AG08395 (cell line): ENCODE measurements at places on chromosomes 1 and 21.

DNA sequence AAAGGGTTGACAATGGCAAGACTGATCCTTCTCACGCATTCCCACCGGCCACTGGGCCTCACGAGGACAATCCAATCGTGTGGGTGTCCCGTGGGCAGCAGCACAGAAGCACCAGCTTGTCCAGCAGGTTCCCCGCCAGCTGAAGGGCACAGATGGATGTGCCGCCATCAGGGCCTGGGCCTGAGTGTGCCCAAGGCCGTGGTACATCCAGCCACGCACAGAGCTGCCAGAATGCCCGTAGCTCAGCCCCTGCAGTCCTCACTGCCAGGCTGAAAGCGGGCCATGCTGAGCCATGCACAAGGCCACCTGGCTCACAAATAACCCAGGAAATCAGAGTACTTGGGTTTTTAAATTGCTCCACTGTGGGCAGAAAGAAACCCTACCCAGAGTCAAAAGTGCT is 7.0 kb downstream of the NPHP4 start:
- no peak for DNase-seq

DNA sequence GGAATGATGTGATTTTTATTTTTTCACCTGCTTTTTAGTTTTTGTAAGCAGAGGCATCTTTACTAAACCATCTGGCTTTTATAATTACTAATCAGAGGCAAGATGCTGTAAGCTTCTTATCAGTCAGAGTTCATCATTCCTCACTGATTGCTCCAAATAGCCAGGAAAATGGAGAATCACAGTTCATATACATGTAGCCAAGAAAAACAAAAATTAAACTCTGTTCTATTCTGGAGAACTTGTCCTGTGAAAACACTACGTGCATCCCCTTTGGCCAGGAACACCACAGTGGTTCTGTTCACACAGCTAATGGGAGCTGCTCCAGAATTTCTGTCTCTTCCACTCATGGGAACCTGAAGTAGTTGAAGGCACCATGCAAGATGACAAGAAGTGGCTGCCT is 725.5 kb upstream of the CHRM3 start:
- DNase-seq: no peak

DNA sequence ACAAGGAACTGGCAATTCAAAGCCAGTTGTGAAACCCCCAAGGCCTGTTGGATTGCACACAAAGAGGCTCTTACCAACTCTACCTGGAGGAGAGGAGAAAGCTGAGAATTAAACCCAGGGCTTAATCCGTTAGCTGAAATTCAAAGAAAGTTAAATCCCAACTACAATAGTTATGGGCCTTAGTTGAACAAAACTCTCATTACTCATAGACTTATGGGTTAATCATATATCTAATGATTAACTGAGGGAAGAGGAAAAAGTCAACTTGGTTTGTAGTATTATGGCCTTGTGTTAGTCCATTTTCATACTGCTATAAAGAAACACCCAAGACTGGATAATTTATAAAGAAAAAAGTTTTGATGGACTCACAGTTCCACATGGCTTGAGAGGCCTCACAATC is 838.2 kb upstream of the ADGRL2 start:
- no peak for DNase-seq

DNA sequence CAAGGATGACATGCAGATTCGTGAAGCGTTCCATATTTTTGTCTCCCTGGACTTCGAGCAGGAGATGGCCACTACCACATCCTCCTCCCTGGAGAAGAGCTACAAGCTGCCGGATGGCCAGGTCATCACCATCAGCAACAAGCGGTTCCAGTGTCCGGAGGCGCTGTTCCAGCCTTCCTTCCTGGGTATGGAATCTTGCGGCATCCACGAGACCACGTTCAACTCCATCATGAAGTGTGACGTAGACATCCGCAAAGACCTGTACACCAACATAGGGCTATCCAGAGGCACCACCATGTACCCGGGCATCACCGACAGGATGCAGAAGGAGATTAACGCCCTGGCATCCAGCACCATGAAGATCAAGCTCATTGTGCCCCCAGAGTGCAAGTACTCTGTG is 3.3 kb downstream of the TMEM222 start:
- DNase-seq: no peak

GRCh38 chr1:19213580-19213979 is 3.5 kb upstream of the UBR4 start:
- no peak for DNase-seq

DNA sequence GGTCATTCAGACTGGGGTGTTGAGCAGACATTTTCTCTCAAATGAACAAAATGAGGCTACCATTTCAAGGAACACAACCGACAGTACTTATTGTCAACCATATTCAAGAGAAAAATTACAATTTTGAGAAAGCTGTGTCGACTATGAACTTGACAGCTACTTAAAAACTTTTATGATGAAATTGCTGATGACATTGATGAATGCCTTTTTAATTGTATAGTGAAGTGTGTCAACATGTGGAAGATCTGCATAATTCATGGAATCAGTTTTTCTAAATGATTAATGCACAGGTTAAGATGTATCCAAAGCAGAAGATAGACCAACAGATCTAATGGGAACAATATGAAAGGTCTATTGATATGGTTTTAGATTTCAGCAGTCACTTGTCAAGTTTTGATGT is 34.6 kb upstream of the DARS2 start:
- DNase-seq: no peak

DNA sequence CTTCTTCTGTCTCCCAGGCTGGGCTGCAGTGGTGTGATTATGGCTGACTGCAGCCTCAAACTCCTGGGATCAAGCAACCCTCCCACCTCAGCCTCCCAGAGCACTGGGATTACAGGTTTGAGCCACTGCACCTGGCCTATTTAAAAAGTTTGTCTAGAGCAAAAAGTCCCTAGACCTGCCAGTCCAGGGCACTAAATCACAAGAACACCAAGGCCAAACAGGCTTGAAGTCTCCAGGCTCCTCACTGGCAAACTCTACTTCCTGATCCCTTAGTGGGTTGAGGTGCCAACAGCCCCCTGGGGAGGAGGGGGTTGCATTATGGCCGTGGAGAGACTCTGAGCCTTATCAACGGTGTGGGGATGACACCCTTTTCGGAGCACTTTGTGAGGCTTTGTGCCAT is 76.0 kb downstream of the CLIC6 start:
- no peak for DNase-seq

- DNase-seq: peak; percentile 60
Observed at GRCh38 chr1:209607102-209607794, 23.7 kb downstream of the CAMK1G start.

GRCh38 chr1:234967121-234967520 is 161.5 kb downstream of the TOMM20 start:
- no peak for DNase-seq

- DNase-seq: no peak
Observed at GRCh38 chr1:110728388-110729001, 53.8 kb upstream of the KCNA3 start.

DNA sequence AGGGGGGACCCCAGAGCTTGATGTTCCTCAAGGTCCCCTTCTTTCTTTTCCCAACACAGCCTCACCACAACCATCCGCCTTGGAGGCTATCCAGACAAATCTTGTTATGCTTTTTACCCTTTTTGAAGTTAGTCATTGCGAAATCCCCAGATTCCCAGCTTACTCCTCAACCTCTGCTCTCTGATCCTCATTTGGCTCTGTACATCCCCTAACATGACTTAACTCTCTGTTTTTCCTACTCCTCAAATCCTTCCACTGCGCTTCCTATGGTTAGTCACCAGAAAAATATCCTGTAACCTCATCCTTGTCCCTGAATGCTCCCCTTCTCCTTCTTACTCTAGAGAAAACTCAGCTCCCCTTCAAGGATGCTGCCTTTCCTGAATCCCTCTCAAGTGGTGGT is 189.1 kb upstream of the POU3F1 start:
- DNase-seq: peak; percentile 84

DNA sequence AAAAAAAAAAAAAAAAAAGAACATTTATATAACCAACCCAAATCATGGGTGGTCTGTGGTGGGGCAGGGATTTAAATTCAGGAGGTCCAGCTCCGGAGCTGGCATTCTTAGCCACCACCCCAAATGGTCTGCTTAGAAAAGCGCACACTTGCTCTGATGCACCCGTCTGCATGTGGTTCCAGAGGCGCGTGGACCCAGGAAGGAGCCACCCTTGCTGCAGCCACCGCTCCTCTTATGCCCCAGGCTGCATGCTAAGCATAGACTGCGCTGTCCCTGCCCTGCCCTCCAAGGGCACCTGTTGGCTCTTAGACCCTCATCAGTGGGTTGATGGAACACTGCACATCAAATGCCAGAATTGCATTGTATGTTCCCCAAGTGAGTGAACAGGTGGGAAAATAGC is 41.4 kb downstream of the ATP5PO start:
- DNase-seq: no peak

- no peak for DNase-seq
Observed at GRCh38 chr1:11395616-11396015, 83.3 kb upstream of the DISP3 start.

- DNase-seq: no peak
Observed at GRCh38 chr21:35216996-35217395, 167.9 kb upstream of the RUNX1 start.

GRCh38 chr1:53543778-53544695 is 84.8 kb downstream of the DMRTB1 start:
- DNase-seq: peak; percentile 66

GRCh38 chr1:20302108-20302471 is 11.4 kb downstream of the VWA5B1 start:
- no peak for DNase-seq

DNA sequence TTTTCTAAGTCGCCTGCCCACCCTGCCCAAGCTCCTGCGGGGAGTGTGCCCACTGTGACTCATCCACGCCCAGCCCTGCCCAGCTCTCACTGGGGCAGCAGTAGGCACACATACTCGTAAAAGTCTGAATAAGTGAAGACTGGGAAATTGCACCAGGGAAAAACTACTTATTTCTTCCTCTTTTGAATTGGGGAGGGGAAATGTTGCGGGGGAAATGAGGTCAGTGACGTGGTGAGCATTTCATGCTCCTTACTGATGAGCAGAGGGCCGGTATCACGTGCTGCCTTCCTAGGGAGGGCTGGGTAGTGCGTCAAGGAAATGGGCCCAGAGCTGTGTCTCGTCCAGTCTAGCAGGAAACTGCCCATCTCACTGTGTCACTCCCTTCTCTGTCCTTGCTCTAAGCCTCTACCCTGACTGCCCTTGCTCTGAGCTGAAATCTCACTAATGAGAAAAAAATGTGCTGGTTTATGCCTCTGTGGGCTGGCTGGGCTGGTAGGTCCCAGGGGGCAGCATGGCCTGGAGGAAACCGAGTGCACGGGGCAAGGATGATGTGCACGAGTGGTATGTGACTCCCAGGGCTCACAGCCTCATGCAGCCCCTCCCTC is 13.5 kb upstream of the TNFRSF1B start:
- DNase-seq: peak; percentile 96

DNA sequence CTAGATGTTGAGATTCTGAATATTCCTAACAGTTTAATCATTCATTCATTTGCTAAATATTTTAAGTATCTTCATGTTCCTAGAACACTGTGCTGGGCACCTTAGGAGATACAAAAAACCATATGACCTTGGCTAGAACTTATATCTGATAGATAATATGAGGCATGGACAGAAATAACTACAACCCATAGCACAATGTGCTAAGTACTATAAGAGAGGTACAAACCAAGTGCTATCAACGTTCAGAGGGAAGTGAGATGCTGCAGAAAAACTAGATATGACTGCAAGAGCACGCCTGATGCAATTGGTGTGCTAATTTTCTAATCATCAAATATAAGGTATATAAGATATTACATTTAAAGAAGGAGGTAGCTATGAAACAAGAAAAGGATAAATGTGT is 10.7 kb downstream of the NMNAT2 start:
- DNase-seq: no peak

- DNase-seq: no peak
Observed at GRCh38 chr1:15075817-15076216, 77.7 kb upstream of the TMEM51 start.

DNA sequence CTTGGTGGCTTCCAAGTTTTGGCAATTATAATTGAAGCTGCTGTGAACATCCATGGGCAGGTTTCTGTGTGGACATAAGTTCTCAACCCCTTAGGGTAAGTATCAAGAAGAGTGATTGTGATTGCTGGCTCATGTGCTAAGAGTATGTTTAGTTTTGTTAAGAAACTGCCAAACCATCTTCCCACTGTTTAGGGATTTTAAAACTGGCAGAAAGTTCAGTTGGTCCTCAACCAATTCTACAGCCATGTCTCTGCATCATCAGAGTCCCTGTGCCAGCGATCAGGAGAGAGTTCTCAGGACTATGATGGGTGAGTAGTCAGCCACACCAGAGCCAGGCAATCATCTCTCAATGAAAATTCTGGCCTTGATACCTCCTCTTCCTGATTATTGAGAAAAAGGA is 193.8 kb downstream of the ZC3H11B start:
- no peak for DNase-seq

GRCh38 chr1:113677250-113678158 is 81.8 kb downstream of the PHTF1 start:
- DNase-seq: peak; percentile 45

DNA sequence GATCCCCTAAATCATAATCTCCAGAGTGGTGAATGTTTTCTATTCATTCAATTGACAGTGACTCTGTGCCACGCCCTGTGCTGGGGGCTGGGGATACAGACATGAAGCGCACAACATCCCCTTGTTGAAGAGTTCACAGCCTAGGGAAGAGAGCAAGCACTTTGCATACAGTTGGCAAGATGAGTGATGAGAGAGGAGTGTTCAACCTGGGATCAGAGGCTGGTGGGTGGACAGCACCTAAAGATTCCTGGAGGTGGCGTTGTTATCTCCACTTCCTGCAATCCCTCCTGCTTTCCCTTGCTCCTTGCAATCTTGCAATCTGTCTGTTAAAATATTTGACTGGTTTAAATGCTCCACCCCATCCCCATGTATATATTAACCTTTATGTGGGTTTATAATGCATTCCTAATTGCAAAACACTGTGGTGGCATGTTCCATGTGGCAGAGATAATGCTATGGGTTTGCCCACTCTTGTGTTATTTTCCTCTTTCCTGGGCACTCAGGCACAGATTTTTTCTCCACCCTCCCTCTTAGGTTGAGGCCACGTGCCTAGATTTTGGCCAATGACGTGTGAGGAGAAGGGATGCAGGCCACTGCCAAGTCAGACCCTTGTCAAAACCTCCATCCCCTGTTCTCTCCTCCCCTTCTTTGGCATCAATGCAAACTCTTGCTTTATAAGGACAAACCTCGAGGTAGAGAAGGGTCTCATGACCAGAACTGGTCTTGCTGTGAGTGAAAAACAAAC is 36.2 kb upstream of the GADD45A start:
- DNase-seq: no peak

GRCh38 chr1:22710701-22711049 is at the start of gene EPHB2:
TSS of gene EPHB2 (plus strand) at chr1:22710839. CDS start at chr1:22710983, 144 bp downstream.
- DNase-seq: peak; percentile 83

DNA sequence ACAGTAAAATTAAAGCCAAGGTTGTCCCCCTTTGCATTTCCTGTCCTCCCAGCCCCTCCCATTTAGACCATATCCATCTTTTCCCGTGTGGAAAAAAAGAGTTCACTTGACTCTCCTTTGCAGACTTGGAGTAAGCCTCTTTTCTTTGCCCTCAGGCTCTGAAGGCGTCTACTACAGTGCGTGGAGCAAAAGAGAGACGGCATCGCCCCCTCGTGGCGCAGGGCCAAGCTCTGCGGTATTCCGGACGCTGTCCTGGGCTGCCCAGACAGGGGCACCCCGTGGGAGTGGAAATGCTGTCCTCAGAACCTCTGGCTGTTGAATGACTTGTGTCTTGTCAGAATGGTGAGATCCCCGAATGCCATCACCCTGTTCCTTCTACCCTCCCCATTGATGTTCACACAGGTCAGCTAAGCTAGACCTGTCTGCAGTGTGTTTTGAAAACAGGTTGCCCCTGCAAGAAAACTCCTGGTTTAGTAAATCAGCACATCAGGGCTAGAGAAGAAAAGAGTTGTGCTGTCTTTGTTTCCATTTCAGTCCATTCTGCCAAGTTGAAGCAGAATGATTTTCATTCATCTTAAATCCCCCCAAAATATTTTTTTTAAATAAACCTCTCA is 12.3 kb upstream of the GJA8 start:
- DNase-seq: peak; percentile 39
